ENCODE measurements at places on chromosomes 16 and 17.

DNA sequence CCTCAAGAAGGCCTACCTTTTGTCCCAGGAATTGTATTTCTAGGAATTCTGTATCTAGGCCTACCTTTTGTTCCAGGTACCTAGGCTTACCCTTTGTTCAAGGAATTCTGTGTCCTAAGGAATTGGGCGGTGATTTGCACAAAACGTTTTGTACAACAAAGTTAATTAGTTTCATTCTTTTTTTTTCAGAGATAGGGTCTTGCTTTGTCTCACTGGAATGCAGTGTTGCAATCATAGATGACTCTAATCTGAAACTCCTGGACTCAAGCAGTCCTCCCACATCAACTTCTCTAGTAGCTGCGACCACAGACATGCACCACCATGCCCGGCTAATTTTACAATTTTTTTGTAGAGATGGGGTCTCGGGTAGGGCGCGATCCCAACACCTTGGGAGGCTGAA lies 7.0 kb downstream of the CDR2L start:
- no peak for DNase-seq

- DNase-seq = no peak
Measured at GRCh38 chr17:14282726-14283125, 18.2 kb upstream of the HS3ST3B1 start.

GRCh38 chr16:1712791-1713261 lies 6.8 kb downstream of the MAPK8IP3 start:
- DNase-seq = no peak

DNA sequence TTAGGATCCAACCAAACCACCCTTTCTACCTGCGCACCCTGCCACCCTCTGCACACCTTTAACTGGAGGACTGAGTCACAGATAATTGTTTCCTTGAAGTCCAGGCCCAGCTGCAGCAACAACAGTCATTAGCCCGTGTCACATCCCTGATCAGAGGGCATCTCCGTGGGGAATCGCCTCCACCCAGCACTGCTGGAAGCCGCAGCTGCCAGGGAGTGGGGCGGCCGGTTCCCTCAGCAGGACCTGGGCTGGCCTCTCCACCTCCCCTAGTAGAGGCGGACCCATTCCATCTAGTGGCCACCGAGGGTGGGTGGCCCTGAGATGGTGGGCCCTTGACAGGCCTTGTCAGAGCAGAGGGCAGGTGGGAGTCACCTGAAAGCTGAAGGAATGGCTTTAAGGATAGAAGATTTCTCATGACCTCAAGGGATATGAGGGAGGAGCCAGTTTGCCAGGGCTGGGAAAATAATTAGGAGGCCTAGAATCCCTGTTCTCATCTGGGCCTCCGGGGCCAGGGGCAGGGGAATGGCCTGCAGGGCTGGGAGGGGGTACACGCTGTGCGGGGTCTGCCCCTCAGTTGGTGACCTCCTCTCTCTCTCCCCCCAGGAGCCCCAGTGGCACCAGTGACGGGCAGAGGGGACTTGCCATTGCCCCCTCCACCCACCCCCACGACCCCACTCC lies 6.2 kb downstream of the PRSS53 start:
- DNase-seq = no peak

GRCh38 chr17:5500589-5501391 lies 14.4 kb downstream of the MIS12 start:
- DNase-seq = peak; percentile 82

DNA sequence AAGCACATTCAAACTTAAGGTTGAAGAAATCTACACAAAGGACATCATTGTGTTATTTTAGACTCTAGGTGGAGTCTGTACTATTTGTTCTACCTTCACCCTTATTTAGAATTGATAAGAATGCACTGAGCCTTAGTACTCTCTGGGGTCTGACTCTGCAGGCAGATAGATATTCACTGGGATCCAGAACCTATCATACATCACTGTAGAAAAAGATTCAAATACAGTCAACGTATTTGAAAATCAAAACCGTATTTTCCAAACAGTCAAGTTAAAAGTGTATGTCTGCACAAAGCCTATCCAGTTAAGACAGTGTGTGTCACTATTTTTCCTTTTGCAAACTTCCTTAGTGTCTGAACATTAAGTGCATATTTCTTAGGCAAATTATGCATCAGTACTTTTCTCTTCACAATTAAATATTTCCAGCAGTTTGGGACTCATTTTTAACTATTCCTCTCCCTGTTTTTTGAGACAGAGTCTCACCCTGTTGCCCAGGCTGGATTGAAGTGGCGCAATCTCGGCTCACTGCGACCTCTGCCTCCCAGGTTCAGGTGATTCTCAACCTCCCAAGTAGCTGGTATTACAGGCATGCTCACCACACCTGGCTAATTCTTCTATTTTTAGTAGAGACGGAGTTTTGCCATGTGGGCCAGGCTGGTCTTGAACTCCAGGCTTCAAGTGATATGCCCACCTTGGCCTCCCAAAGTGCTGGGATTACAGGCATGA lies 22.3 kb downstream of the MOSMO start:
- DNase-seq = no peak

DNA sequence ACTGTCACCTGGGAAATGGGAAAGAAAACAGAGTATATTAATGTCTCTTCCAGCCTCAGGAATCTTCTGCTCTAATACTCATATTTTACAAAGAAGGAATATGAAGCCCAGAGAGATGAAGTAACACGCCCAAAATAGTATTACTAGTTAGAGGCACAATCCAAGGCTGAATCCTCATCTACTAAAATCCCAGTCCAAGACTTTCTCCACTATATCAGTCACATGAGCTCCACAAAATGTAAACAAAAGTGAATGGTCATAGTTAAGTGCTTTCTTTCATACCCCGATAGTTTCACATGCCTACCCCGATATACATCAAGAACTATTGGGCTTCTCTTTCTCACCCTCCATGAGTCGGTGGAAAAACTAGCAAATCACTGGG lies 965 bp downstream of the INTS2 start:
- no peak for DNase-seq

- DNase-seq = no peak
Measured at GRCh38 chr16:86396422-86396821, 113.9 kb upstream of the FOXF1 start.
